ENCODE measurements at places on chromosomes 5 and 9.

GRCh38 chr5:15643731-15644130, 143.8 kb downstream of the FBXL7 start:
- no peak for DNase-seq

- no peak for DNase-seq
Observed at GRCh38 chr9:130417602-130418001, 27.2 kb upstream of the ASS1 start.

GRCh38 chr9:134359493-134360179, 33.4 kb downstream of the RXRA start:
- peak; percentile 67 for DNase-seq

GRCh38 chr9:2125906-2126305, 110.8 kb downstream of the SMARCA2 start:
- DNase-seq, result no peak

DNA sequence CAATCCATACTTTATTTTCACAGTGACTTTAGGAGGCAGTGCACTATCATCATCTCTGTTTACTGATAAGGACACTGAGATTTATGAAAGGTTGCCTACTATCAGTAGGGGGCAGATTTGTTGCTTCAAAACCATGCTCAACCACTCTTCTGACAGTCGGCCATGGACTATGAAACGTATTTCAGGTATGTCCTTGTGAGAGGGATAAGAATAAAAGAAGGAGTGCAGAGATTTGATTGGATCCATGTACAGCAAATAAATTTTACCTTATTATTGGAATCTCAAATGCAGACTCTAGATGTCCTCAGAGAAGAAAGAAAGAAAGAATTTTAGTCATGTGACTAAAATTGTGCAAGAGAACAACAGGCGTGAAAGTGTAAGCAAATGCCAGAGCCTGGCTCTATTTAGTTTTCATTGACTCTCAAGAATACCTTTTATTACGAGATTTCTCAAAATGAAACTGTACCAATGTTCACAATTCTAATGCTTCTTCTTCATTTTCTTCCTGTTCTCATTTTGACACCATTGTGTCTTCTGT, 296.6 kb upstream of the RASA1 start:
- no peak for DNase-seq

DNA sequence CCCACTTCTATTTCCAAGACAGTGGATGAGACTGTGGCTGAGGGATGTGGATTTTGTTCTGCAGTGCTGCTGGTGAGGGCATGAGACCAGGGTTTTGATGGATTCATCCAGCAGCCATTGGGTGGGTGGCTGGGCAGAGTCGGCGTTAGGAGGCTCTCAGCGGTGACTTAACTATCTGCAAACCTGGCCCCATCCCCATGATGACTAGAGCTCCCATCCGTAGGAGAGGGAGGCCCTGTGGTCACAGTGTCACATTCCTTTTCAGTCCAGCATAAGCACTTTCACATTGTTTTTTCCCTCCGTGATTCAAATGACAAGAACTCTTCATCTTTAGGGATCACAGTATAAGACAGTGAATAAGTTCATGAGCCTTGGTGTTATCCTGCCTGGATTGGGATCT, 60.4 kb upstream of the SPRY4 start:
- DNase-seq, result no peak

- no peak for DNase-seq
Observed at GRCh38 chr5:176793343-176793699, 17.0 kb upstream of the UNC5A start.

- DNase-seq, result no peak
Observed at GRCh38 chr9:2055203-2055658, 40.1 kb downstream of the SMARCA2 start.

DNA sequence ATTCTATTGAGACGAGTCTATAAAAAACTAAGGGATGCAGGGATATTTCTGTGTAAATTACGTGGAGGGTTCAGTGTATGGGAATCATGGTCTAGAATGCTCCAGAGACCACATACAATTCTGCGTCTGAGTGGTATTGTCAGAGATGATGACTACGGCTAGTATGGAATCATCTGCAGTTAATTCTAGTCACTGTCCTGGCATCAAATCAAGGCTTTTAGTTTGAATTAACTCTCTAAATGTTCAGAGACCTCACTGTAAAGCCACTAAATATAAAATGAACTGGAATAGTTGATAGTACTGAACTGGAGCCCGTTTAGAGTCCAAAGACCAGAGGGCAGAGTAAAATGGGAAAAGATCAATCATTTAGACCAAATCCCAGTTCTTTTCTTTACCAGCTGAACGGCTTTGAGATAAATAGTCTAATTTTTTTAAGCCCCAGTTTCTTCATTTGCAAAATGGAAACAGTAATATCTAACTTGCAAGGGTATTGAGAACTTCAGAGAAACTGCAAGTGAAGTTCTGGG, 599.8 kb downstream of the EBF1 start:
- no peak for DNase-seq

DNA sequence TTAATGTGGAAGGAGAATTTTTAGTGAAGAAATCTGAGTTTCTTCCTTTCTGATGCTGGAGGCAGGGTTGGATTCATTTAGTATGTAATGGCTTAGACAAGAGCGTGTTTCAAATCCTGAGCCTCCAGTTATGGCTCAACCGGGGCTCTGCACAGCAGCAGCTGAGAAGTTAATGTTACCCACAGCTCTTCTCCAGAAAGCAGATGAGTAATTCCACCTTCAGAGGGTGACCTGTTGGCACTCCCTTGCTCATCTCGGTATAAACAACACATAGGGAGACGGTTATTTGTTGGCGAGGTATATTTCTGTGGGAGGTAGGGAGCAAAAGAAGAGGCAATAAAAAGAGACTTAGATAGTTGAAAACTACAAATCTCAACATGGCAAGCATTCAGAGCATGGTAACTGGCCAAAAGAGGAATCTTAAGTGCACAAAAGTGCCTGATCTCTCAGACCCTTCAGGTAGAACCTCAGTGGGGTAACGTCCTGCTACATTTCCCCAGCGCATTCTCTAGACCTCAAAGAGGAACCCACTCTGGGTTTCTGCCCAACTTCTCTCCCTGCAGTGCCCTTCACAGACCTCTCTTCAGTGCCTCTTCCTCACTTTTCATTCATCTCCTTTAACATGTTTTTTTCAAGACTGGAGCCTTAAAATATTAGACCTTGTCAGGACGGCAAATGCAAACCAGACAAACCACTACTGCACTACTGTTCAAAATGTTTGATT, 417.5 kb upstream of the ADAMTSL1 start:
- no peak for DNase-seq

GRCh38 chr5:134845335-134845851, 375 bp upstream of the C5orf24 start:
- no peak for DNase-seq

- DNase-seq, result peak; percentile 91
Observed at GRCh38 chr9:128159522-128159783, 612 bp upstream of the BBLN start.

DNA sequence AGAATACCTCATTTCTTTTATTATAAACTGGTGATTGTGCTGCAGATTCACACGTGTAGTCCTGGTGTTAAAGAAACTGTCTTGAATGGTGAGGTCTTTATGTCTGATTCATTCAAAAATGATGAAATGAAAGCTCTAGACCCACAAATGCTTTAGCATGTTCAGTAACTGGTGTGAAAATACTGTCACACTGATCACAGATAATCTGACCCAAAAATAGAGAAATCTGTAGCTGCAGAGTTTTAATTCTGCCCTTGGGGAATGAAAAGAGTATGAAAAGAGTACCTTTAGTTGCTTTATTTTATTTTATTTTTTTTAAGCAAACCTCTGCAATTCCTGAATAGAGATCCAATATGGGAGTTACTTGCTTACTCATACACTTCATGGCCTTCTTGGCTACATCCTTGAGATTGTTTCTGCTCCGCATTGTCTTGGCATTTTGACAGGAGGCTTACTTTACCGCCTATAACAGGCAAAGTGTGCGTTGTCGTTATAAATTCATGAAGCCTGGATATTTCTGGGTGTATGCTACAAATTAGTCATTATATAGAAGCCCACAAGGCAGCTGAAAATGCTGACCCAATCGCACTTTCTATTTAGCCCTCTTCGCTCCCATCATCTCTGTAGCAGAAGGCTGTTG, 2.7 kb downstream of the RGMB start:
- DNase-seq, result no peak

DNA sequence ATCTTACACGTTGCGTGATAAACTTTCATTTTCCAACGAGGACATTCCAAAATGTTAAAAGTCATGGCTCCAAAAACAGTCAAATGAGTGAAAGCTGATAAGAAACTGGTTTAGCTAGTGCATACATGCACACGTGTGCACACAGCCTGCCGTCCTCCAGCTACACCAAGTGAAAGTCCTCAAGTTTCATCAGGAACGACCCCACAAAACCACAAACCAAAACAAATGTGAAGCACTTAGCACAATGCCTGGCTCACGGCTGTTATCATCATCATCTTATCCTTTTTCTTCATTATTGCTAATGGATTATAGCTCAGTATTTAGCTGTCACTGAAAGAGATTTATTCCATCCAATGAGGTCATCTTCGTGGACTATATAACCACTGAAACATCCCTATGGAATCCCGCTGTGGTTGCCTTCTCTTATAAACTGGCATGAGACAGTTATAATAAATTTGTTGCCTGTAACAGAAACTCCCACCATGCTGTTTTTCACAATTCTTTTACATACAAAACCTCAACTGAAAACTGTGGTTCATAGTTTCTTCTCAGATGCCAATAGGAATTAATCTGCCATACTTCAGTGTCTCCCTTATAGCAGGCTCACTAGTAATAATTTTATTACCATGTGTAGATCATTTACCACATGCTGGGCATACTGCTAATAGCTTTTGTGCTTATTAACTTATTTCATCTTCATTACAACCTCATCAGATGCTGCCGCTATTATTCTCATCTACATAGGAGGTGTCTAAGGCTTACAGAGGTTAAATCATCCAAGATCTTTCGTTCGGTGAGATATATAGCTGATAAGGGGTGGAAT, 56.1 kb downstream of the SAXO1 start:
- DNase-seq, result no peak

DNA sequence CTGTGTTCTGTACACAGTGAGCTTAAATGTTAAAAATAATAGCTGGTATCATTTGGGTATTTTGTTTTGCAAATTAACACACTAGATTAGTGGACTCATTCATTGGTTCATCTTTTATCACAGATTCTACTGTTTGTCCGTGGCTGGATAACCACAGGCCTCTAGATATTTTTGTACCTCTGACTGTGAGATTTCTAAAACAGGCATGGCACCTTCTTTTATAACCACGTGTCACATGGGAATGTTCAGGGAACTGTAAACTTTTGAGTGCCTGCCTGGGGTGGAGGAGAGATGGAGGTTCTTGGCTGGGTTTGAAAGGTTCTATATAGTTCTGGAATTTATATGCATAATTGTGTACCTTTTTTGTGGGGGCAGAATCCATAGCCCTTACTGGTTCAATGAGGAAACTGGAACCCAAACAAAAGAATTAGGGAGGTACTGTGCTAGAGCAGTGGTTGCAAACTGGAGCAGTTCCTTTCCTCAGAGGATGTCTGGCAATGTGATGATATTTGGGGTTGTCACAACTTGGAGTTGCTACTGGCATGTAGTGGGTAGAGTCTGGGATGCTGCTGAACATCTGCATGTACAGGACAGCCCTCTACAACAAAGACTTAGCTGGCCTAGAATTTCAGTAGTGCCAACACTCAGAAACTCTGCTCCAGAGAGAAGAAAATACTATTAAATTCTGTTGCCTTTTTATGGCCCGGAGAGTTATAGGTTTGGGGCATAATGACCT, 16.9 kb downstream of the TLE4 start:
- DNase-seq, result no peak

- DNase-seq, result no peak
Observed at GRCh38 chr9:27090231-27090630, 18.8 kb upstream of the TEK start.

DNA sequence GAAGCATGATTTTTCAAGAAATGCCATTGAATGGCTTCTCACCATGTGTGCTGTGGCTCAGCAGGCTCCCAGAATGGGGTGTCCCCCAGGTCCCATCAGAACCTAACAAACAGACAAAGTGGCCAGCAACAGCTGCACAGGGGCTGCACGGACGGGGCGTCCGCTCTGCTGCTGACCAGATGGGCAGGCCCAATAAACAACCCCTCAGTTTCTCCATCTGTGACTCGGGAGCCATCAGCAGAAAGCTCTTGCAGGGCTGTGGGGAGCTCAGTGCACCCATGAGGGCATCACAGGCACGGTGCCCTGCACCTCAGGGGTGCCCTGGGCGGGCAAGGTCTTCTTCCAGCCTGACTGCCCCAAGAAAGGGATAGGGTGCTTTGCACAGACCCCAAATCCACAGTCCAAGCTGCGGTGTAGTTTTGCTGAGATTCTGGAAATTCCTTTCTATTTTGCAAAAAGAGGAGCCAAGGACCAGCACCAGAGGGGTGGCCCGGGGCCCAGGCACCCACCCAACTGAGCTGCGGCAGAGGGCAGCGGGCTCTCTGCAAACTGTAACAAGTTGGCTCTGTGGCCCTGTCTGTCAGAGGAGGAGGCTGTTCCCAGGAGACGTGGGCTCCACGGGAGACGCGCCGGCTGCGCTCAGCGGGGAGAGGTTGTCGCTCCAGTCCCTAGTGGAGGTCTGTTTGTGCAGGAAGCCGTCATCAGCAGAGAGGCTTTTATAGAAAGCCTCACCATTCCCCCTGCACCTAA, 138.7 kb upstream of the PPP1R26 start:
- no peak for DNase-seq

- DNase-seq, result peak; percentile 33
Observed at GRCh38 chr9:93114169-93114983, 18.4 kb downstream of the CARD19 start.

- DNase-seq, result peak; percentile 39
Observed at GRCh38 chr5:14261235-14261634, 118.1 kb downstream of the TRIO start.

DNA sequence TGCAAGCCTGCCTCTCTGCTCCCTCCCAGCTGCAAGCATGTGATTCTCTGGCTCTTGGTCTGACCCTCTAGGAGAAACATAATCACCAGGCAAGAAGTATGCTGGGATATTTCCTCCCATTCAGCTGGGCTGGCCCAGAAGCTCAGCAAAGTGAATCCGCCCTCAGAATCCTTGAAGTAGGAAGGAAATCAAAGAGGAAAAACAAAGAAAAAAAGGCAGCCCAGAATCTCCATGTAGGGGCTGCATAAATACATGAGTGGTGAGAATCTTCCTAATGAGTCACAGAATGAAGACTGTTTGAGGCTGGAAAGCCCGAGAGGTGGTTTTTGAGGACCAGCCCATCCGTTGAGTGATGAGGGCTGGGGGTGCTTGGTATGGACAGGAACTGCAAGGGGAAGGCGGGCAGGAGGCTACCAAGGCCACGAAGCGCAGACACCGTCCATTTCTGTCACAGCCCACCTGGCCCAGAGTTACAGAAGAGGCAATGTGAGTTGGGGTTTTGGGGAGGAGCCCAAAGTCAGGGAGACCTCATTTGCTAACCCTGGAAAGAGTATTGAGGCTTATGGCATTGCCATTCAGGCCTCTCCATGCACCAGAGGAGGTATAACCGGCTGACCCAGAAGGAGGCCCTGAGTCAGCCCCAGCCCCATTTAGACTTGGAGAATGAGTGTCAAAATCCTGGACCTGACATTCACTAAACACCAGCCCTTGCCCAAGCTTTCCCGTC, 33.4 kb upstream of the TGFBR1 start:
- DNase-seq, result no peak

DNA sequence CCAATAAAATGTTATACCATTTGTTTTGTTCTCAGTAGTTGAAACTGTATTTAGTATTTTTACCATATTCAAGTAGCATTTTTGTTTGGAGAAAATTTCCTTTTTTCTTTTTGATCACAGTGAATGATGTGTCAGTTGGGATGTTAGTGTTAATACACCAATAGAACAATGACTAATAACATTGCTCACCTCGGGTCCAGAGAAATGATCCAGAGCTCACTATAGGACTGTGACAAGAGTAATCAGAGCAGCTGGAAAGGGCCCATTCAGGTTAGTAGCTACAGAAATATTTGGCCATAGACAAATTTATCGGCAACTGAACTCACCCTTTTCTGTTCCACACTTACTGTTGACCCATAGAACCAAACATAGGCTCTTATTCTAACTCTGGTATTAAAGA, 989.2 kb downstream of the TLE4 start:
- no peak for DNase-seq
